Islet precursor cell (in vitro differentiated cells): ENCODE measurements at places on chromosomes 12 and 14.

GRCh38 chr12:16027002-16027401 is 115.9 kb downstream of the DERA start:
- no peak for DNase-seq

DNA sequence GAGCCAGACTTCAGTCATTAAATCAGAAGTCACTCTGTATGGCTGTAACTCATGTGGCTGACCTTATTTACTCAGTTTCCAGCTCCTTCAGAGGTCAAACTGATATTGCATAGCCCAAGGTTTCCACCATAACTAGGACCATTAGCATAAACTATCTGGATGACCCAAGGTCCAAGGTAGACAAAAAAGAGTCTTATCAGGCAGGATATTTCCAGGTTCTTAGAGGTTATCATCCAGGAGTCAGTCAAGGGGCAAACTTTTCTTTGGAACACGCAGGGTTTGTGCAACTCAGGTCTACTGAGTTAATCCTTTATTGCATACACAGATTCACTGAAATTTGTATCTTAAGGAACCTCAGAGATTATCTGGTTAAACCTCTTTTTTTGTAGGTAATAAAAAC is 66.5 kb downstream of the AVPR1A start:
- no peak for DNase-seq

GRCh38 chr12:46470975-46471374 is 98.4 kb upstream of the SLC38A2 start:
- no peak for DNase-seq

DNA sequence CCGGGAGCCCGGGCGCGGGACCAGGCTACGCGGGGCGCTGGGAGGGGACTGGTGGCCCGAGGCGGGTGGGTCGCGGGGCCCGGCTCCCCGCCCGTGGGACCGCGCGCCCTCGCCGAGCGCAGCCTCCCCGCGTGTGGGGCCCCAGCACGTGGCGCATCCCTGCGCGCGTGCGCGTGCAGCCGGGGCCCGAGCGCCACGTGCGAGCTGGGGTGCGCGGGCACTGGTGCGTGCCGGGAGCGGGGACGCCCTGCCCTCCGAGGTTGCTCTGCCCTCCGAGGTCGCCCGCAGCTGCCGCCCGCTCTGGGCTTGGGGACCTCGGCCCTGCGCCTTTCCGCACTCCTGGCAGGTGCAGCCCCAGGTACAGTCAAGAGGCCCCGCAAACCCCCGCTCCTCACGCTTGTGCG is 365 bp upstream of the CCDC88C start:
- DNase-seq = peak; percentile 64

- DNase-seq = no peak
Observed at GRCh38 chr12:90355711-90356355, 599.1 kb downstream of the CCER1 start.
